ENCODE measurements at places on chromosomes 6 and 20.

DNA sequence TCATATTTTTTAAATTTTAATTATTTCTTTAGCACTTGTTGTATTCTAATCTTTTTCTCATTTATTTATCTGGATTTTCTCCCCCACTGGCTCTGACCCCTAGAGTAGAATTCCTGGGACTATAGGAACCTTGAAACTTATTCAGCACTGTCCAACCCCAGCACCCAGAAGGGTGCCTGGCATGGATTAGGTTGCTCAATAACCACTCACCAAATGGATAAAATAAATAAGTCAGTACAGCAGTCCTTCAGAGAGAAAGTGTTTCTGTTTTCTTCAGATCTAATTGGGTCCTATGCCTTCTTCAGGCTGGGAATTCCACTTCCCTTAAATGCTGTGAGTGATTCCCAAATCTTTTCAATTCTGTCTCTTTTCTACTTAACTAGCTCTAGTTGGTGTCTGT is 206.2 kb downstream of the PTPRK start:
- no peak for DNase-seq

- peak; percentile 15 for DNase-seq
Measured at GRCh38 chr6:169805242-169805838, 53.9 kb downstream of the ERMARD start.

DNA sequence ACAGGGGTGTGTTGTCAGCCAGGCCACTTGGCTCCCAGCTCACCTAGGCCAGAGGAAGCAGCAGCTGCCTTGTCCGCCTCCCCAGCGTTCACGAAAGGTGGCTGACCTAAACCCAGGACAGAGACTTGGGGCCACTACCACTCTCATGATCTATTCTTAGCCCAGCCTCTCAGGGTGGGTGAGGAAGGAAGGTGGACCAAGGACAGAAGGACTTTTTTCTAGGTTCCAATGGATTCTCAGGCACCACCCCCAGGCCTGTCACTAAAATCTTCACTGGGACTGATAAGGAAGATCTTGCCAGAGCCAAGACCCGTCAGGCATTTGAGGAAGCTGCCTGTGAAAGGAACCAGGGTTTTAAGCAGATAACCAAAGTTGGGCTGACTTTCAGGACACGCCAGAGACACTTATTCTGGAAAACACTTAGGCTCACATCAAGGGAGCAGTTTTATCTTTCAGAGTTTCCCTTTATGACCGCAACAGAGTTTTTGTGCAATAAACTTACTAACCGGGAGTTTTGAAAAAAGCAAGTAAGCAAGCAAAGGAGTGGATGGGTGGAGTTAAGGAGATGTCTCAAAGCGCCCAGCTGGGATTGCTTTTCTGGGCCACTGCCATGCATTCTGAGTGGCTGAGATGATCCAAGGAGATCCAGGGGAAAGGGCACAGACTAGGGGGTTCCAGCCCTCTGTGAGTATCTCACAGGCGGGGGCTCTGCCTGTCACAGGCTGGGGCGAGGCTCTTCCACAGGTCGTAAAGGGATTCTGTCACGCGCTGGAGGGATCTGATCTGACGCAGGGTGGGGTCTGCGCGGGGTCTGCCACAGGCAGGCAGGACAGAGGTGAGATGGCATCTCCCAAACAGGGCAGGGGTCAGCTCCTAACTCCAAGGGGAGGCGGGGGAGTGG is 989 bp downstream of the FITM2 start:
- no peak for DNase-seq

- DNase-seq = no peak
Measured at GRCh38 chr6:95228636-95229035, 348.7 kb upstream of the MANEA start.

- no peak for DNase-seq
Measured at GRCh38 chr6:11615214-11615602, 77.7 kb downstream of the TMEM170B start.

GRCh38 chr6:24699521-24700359 is 19.2 kb downstream of the C6orf62 start:
- no peak for DNase-seq

- DNase-seq = no peak
Measured at GRCh38 chr6:52558266-52559000, 18.4 kb downstream of the TRAM2 start.

- no peak for DNase-seq
Measured at GRCh38 chr20:35394271-35394670, 17.5 kb downstream of the UQCC1 start.

DNA sequence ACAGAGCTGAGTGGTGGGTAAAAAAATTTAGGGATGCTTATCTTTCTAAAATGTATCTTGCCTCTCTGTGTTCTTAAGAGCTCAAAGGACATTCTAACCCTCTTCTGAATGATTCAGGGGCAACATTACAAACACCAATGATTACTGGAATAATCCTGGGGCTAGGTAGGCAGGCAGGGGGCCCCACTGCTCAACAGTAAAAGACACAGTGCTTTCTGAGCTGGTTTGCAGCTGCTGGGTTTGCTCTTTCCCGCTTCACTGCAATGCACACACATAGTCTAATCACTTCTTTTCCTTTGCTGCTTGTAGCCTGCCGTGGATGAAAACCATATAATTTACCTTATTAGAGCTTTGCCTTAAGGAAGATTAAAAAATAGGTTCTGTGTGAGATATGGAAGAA is 23.9 kb downstream of the CLDN20 start:
- no peak for DNase-seq

GRCh38 chr6:2134554-2134953 is 110.9 kb downstream of the GMDS start:
- DNase-seq = no peak

DNA sequence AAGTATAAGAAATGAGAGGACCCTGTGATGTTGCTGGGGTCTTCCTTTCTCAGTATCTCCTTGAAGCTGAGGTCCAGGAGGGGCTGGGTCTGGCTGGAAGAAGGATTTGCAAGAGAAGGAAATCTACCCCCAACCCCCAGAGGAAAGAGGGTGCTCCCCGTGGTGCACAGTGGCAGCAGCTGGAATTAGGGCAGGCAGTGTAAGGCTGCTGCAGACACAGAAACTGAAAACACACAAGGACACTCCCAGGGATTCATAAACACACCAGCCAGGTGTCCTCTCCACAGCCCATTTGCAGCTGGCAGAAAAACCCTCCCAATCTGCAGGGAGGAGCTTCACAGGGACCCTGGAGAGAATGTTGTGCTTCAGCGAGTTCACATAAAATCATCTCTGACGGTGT is 297.2 kb downstream of the CDH26 start:
- no peak for DNase-seq

DNA sequence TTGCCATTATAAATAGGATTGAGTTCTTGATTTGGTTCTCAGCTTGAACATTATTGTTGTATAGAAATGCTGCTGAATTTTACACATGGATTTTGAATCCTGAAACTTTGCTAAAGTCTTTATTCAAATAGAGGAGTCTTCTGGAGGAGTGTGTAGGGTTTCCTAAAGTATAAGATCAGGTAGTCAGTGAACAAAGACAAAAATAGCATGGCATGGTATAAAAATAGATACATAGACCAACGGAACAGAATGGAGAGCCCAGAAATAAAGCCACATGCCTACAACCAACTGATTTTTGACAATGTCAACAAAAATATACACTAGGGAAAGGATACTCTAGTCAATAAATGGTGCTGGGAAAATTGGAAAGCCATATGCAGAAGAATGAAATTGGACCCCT is 740.1 kb downstream of the QKI start:
- DNase-seq = no peak

DNA sequence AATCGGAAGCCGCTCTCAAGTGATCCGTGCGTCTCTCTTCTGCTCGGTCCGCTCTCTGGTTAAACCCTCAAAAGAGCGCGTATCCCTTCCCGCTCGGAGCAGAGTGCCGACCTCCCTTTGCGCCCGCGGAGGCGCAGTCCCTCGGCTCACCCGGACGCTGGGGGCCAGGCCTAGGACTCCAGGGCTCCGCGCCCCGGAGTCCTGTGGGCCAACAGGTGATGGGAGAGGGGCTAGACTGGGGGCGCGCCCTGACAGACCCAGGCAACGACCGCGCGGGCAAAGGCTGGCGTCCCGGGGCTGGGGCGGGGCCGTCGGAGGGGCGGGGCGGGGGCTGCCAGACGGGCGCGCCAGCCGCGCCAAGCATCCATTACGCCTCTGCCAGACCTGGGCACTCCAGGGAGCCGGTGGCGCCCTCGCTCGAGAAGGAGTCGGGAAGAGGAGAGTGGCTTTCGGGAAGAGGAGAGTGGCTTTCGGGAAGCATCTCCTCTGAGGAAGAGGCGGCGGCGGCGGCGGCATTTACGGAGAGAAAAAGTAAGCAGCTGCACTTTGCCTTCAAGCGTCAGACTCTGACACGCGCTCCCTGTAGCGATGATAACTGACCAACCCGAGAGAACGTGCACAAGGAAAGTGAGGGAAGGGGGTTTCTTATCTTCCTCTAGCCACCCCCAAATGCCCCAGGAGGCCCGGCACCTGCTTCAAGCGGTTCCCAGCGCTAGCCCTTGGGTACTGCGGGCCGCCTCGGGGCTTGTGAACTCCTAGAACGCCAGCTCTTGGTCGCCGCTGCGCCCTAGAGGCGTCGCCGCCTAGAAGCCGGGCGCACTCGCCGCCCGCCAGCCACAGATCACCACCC is 2.6 kb downstream of the EPHA7 start:
- DNase-seq = no peak

GRCh38 chr6:140077827-140078560 is 703.5 kb upstream of the CITED2 start:
- no peak for DNase-seq

DNA sequence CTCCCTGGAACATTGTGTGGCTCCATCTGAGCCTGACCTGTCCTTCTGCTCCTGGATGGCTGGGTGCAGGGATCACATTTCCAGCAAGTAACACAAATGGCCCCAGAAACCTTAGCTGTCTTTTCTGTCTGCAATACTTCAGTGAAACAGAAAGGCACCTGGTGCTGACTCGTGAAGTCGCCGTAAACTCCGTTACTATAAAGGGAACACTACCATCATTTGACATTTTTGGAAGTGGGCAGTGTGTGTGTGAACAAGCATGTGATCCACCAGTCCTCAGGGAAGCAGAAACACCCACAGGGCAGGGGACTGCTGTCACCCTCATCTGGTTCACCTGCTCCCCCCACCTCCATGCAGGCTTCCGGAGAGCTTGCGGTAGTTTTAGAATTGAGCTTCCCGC is 23.9 kb downstream of the SERPINB6 start:
- no peak for DNase-seq

DNA sequence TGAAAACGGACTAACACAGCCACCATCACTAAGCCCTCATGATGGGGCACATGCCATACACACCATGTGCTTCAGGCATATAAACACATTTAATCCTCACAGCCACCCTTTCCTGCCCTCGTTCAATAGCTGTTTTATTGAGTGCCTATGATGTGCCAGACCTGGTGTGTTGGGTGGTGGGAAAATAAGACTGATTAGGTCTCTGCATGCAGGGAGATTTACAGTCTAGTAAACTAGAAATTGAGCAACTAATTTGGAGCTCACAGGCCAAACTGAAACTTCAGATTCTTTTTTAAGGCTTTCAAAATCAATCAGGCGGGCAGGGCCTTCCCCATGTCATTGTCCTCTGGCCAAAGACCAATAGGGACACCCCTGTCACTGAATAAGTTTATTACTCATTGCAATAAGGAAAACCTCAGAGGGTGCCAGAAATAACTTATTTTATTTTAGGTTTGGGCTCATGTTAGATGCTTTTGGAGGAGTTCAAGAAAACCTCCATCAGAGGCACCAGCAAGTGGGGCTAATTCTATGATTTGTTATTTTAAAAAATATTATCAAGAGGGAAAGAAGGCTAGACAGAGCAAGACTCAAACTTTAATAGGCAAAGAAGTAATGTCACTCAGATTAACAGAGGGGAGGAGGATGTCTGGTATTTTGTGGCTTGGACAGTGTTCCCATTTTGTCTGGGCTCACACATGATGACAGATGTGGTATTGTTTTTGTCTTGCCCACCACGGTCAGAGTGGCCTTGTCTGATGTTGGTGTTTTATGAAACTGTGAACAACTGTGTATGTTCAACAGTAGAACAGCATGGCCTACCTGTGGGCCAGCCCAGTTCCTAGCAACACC is 12.0 kb downstream of the ZFP64 start:
- DNase-seq = no peak

- DNase-seq = no peak
Measured at GRCh38 chr6:148980234-148980633, 233.4 kb downstream of the UST start.

- no peak for DNase-seq
Measured at GRCh38 chr6:11143394-11144371, 32.2 kb upstream of the ERVFRD-1 start.

DNA sequence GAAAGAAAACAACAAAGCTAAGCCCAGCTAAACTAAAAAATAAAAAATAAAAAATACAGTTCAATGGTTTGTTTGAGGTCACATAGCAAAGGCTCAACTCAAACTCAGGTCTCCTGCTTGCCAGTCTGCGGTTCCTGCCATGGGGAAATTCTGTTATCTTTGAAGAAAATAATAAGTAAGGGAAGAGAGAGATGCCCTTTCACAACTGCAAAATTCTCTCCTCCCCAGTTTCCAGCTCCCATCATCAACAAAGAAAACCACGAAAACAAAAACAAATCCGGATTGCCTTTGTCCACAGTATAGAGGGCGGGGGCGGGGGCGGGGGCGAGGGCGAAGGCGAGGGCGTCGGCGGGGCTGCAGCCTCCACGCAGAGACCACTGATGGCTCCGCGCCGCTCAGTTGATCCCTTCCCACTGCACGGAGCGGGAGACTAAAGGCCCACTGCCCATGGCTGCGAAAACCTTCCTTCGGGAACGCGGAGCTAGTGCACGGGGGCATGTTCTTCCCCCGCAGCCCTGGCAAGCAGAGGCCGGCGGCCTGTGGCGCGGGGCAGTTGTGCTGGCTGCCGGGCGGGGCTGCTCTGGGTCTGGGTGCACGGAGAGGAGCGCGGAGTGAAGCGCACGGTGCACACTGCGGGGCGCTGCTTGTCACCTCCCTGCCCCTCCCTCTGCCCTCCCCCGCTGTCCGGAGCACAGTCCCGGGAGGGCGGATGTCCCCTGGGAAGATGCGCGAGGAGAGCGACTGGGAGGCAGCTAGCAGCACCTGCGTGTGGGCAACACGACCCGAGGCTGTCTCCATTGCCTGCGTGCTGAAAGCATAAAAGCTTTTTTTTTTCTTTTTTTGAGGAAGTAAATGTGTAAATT is 54.1 kb upstream of the TPD52L1 start:
- peak; percentile 23 for DNase-seq

DNA sequence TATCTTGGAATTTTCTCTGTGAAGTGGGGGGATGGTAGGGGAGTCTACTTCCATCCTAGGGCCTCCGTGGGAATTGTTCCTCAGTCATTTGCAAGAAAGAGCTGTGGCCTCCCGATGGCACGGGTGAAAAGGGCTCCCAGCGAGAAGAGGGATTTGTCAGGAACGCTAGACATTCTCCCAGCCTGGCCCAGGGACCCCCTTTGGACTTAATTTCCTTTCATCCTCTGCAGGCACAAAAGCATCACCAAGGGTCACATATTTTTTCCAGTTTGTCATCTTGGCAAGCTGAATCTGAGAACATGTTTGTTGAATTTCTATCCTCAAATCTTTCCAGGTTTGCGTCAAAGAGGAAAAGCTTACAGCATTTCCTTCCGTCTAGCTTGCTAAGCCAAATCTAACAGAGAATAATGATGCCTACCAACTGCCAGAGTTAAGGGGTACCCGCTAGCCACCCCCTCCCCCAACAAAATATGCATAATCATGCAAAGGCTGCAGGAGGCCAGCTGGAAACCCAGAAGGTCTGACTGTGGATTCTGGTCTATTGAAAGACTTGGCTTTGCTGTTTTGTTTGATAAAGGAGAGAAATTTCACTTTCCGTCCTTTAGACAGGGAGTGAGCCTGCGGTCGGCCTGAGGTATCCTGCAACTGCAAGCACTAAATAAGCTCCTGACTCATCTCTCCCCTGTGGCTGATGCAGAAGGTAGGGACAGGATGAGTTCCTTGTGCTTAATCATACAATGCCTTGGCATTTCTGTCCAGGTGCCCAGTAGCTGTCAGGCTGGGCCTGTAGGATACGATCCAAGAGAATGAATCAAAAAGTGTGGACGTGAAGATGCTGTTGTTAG is 23.1 kb downstream of the PSMG4 start:
- no peak for DNase-seq
